ACHN (cell line): ENCODE measurements at places on chromosomes 2 and 18.

DNA sequence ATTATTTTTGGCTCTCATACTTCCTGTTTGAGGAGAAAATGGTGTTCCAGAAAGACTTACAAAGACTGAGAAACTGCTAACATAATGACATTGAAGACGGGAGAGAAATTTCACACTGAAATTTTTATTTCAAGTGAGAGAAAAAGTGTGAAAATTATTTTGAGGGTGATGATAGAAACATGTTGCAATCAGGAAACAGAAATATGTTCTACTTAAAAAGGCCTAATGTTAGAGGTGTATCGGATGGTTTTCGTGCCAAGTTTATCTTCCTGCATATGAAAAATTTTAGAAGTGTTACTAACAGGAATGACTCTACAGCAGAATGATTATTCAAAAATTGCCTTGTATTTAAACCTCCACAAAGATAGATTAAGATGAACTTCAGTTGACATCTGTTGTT is 50.5 kb downstream of the KCNE4 start:
- DNase-seq, result no peak

GRCh38 chr2:152427902-152428301 is 92.9 kb downstream of the FMNL2 start:
- no peak for DNase-seq

- no peak for DNase-seq
These were observed 172.7 kb upstream of the SMAD7 start for GRCh38 chr18:49123431-49123830.

GRCh38 chr18:57427429-57428201 is 7.6 kb upstream of the ONECUT2 start:
- DNase-seq, result no peak

GRCh38 chr18:31120594-31120993 is 18.4 kb upstream of the DSC2 start:
- DNase-seq, result no peak
